SK-MEL-5 (cell line): ENCODE measurements at places on chromosomes 13 and 19. TPM values are rescaled to one million over a fixed set of nuclear protein-coding genes. Genes with fewer than 3 reads are reported as not detected.

DNA sequence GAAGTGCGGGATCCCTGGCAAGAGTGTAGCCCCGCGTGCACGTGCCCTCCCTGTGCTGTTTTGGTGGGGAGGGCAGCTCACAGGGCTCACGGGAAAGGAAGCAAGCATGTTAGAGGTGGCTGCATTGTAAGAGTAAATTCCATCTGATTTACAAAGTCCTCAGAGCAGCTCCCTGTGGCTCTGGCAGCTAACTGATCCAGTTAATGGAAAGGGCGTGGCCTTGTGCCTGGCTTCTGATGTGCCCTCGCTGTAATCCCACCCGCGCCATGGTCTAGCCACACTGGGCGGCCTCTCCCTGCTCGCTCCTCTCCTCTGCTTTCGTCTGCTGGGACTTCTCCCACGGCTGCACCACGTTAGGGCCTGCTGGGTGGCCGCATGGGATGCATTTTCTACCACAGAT is 258.5 kb downstream of the FGF9 start:
- no peak for DNase-seq

DNA sequence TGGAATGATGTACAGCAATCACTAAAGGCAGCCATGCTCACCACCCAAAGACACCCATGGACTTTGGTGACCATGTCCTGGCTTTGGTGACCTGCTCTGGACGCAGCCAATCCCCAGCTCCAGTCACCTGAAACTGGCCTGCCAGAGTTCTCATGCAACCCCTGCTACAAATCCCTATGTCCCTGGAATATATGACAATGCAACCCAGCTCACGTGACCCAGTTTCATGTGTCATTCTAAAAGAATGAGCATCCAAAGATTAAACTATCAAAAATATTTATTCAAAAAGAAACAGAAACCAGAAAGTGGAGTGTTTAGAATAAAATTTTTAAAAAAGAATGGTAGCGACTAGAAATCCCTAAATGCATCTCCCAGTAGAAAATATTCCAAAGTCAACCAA is 203.3 kb upstream of the IRS2 start:
- no peak for DNase-seq

DNA sequence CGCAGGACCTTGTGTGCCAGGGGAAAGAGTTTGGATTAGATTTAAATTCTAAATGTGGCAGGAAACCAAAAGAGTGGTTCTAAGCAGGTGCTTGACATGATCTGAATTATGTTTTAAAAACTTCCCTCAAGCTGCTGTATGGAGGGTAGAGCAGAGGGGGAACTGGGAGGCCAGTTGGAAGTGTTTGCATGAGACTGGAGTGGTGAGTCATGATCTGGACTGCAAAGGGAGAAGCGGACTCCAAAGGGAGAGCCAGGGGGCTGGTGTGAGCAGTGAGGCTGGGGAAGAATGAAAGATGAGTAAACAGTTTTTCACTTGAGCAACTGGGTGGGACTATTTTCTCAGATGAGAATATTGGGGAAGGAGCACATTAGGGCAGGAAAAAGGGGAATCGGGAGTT is 206.1 kb downstream of the DNAJC15 start:
- DNase-seq, result no peak

- DNase-seq, result no peak
These were observed 39.4 kb downstream of the IER2 start for GRCh38 chr19:13189600-13189999.

DNA sequence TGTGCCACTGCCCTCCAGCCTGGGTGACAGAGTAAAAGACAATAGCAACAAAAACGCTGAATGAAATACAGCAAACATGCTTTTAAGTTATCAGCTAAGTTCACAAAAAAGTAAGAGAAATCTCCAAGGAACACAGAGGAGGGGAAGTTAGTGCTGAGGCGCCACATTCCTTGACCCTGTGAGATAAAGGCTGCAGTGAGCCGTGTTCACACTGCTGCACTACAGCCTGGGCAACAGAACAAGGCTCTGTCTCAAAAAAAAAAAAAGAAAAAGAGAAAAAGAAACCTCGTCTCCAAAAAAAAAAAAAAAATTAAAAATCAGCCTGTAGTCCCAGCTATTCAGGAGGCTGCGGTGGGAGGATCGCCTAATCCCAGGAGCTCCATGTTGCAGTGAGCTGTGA is 16.3 kb upstream of the DOCK6 start:
- DNase-seq, result peak; percentile 9

- no peak for DNase-seq
These were observed 27.7 kb downstream of the LCP1 start for GRCh38 chr13:46154136-46154801.

- no peak for DNase-seq
These were observed 18.2 kb upstream of the FFAR2 start for GRCh38 chr19:35429698-35430408.

FCAR gene
- total RNA-seq, result not detected in 2 replicates

DNA sequence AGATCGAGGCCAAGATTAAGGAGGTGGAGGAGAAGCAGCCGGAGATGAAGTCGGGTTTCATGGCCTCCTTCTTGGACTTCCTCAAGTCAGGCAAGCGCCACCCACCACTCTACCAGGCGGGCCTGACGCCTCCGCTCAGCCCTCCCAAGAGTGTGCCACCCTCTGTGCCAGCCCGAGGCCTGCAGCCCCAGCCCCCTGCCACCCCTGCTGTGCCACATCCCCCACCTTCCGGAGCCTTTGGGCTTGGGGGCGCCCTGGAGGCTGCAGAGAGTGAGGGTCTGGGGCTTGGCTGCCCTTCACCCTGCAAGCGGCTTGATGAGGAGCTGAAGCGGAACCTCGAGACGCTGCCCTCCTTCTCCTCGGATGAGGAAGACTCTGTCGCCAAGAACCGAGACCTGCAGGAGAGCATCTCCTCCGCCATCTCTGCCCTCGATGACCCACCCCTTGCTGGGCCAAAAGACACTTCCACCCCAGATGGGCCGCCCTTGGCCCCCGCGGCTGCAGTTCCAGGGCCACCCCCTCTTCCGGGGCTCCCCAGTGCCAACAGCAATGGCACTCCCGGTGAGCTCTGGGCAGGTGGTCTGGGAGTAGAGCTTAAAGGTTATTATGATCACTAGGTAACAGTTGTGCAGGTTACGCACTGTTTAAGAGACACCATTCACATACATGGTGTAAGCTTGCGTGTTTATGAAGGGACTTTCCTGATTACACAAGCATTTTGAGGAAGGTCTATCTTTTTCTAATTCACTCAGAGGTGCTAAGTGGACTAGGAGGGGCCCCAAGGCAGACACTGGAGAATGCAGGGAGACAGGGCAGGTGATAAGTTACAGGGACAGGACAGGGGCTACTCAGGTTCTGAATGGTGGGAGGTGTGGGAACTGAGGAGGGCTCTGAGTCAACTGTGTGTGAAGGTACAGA is 8.7 kb downstream of the PRR12 start:
- no peak for DNase-seq

- no peak for DNase-seq
These were observed 899.8 kb upstream of the MIR17HG start for GRCh38 chr13:90447734-90448101.

GMIP gene
- total RNA-seq, result 1.7 and 4.3 TPM in 2 replicates

NEK3 gene
- total RNA-seq, result 7.6 and 8.1 TPM in 2 replicates

SPTBN4 gene
- 0.32 and 0.53 TPM in 2 replicates for total RNA-seq

DNA sequence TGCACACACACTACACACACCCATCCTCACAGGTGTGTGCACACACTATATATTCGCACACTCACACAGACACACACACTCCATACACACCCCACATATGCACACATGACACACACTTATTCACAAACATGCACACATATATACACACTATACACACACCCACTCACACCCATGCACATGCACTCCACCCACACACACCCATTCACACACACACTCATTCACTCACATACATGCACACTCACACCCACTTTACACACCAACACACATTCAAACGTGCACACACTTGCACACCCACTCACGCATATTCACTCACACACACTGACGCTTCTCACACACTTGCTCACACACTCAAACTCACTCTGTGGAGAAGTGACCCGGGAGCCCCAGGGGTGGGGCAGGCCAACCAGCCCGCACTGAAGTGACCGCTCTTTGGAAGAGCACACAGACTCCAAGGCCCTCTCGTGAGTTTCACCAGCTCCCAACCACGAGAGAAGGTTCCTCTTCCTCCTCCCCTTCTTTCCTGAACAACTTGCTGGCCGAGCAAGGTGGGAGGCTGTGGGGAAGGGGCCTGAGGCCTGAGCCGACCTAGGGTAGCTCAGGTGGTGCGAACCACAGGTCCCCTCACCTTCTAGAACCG is 86.1 kb upstream of the TM9SF2 start:
- no peak for DNase-seq

GRCh38 chr13:100506154-100506553 is 82.4 kb downstream of the GGACT start:
- no peak for DNase-seq
